ENCODE measurements at places on chromosomes 11 and 22. TPM values are rescaled to one million over a fixed set of nuclear protein-coding genes. Genes with fewer than 3 reads are reported as not detected.
A peak's percentile ranks its signal among the peaks of the same experiment; 100 is the strongest.

Gene BLID
- polyA plus RNA-seq = 0.13 TPM

DNA sequence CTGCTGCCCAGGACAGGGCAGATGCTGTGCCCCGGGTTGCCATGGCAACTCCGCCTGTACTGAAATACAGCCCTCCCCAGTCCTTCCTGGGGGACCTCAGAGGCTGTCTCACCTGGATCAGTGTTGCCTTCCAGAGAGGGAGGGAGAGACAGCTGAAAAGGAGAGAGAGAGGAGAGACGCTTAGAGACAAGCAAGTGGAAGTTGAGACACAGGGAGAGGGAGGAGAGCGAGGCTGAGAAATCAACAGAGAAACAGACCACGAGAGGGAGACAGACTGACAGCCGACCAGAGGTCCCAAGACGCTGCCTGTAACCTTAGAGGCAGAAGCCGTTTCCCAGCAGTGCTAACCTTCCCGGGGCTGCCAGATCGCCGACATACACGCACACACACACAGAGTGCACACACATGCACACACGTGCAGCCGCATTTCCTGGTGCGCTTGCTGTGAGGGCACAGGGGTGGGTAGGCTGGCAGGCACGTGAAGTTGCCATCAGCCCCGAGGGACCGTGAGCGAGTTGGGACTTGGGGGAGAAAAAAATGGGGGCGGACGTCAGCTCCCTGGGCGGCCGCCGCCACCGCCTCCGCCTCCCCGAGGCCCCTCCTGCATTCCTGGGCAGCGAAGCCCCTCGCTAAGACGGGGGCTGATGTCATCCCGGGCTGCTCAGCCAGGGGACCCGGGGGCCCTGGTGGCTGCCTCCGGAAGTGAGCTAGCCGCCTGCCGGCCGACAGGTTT is 88.6 kb upstream of the CRYBB3 start:
- peak; percentile 67 for DNase-seq

GRCh38 chr11:31824879-31825837 is 14.0 kb upstream of the PAX6 start:
- DNase-seq = no peak

DNA sequence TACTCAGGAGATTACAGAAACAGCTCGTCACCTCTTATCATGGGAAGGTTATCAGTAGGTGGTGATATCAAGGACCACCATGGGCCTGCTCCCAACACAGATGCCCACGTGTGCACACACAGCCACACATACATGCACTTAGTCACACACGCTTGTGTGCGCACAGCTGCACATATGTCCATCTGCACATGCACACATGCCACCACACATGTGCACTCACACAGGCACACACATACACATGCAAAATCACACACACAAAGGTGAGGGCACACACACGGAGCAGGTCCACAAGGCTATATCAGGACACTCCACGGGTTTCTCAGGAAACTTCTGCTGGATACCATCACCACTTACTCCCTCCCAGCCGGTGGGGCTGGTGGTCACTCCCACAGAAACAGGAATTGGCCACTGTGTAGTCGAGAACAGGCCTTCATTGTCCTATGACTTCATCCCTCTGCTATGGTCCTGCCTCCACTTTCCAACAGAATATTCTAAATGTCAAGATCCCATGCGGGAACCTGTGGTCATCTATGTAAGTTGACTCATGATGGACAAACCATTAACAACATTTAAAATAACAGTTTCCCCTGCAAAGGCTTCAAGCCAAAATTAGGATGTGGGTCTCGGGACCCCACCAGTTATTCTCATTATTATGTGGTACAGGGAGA is 2.2 kb downstream of the C11orf24 start:
- DNase-seq = peak; percentile 92

Gene ALDH3B2
- not detected for polyA plus RNA-seq

Gene OR6A2
- polyA plus RNA-seq = not detected

Gene XKR3
- not detected for polyA plus RNA-seq

Gene KMT2A
- polyA plus RNA-seq = 18.2 TPM

DNA sequence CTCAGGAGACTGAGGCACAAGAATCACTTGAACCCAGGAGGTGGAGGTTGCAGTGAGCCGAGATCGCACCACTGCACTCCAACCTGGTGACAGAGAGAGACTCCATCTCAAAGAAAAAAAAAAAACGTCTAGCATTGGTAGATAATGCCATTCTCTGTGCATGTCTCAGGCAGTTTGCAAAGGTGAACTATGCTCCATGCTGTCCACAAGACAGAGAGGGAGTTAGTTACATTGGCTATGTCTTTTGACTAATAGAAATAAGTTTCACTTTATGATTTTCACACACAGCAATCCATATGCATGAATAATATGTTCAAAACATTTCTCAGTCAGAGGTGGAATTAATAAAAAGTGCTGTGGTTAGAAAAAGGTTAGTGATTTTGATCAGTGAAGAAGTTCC is 591.4 kb downstream of the ETS1 start:
- DNase-seq = peak; percentile 8

GRCh38 chr11:86629045-86629706 is 43.2 kb downstream of the ME3 start:
- peak; percentile 66 for DNase-seq
